ENCODE measurements at places on chromosomes 5 and 9. TPM values are rescaled to one million over a fixed set of nuclear protein-coding genes. Genes with fewer than 3 reads are reported as not detected.

IFNK gene
- not detected for total RNA-seq

DNA sequence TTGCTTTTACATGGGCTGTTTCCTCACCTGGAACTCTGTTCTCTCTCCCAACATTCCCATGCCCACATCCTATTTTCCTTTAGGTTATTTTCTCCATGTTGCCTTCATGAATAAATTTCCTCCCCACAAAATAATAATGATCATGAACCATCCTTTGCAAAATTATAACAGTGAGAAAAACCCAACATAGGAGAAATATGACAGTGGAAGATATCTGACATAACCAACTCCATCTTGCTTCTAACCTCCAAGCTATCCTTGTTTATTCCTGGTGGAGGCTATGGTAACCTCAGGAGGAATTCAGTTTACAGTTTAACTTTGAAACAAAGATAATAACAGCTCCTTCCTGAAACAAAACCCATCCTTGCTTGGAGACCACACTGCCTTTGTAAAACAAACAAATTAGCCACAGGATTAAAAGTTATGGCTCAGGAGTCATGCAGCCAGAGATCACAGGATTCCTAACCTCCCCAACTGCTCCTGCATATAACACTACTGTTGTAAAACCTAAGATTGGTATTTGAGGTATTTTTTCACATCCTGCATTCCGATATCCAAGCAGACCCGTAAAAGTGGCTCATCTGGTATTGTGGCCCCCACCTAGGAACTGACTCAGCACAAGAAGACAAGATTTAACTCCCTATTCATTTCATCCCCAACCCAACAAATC, 212.4 kb downstream of the TRIM32 start:
- H3K4me1 ChIP-seq: no peaks in the 10 kb centered on the region
- no peak for DNase-seq
- no peaks in the 10 kb centered on the region for H3K36me3 ChIP-seq

- H3K36me3 ChIP-seq: no peaks in the 10 kb centered on the region
- DNase-seq: no peak
- H3K27me3 ChIP-seq: no peaks in the 10 kb centered on the region
- H3K4me1 ChIP-seq: no peaks in the 10 kb centered on the region
- no peak overlapping the region for H3K4me3 ChIP-seq
- no peak overlapping the region for H3K27ac ChIP-seq
Measured at GRCh38 chr5:35799753-35800152, 56.9 kb upstream of the IL7R start.

GRCh38 chr5:89473196-89473595, 590.2 kb upstream of the MEF2C start:
- no peaks in the 10 kb centered on the region for H3K27me3 ChIP-seq
- H3K4me1 ChIP-seq: no peaks in the 10 kb centered on the region
- H3K27ac ChIP-seq: no peak overlapping the region
- no peaks in the 10 kb centered on the region for H3K36me3 ChIP-seq
- DNase-seq: no peak
- no peak overlapping the region for H3K4me3 ChIP-seq

DNA sequence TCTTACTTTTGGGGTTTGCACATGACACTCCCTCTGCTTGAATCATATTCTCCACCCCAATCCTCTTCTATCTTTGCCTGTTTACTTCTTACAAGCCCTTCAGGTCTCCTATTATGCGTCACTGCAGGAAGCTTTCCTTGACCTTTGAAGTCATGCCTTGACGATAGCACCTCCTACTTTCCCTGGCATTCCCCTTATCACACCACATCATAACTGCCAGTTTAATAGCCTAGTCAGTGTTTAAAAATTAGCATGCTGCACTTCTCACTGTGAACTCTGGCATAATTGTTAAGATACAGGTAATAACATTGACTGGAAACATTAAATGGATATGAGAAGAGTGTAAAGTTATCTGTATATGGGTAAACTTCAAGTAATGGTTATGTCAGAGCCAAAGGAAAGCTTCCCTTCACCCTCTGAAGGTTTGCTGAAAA, 37.1 kb upstream of the CEP120 start:
- DNase-seq: no peak
- no peak overlapping the region for H3K4me3 ChIP-seq
- no peak overlapping the region for H3K27ac ChIP-seq
- H3K36me3 ChIP-seq: no peaks in the 10 kb centered on the region
- H3K4me1 ChIP-seq: no peaks in the 10 kb centered on the region

DNA sequence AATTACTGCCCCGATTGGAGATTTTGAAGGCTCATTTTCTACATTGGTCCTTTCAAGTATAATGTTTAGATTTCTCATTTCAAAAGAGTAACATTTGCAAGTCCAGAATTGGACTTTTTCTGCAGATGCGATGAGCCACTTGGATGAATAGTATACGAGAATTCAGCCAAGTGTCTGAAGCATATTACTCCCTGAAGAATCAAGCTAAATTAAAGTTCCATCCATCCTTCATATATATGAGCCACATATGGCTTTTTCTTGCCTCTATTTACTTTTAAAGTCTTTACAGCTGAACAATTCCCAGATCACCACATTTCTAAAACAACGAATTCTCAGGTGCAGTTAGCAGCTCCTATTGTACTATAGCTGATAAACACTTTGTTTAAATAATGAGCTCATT, 288.7 kb downstream of the CEMIP2 start:
- H3K4me3 ChIP-seq: no peak overlapping the region
- no peaks in the 10 kb centered on the region for H3K4me1 ChIP-seq
- no peak overlapping the region for H3K27ac ChIP-seq
- no peaks in the 10 kb centered on the region for H3K36me3 ChIP-seq

DNA sequence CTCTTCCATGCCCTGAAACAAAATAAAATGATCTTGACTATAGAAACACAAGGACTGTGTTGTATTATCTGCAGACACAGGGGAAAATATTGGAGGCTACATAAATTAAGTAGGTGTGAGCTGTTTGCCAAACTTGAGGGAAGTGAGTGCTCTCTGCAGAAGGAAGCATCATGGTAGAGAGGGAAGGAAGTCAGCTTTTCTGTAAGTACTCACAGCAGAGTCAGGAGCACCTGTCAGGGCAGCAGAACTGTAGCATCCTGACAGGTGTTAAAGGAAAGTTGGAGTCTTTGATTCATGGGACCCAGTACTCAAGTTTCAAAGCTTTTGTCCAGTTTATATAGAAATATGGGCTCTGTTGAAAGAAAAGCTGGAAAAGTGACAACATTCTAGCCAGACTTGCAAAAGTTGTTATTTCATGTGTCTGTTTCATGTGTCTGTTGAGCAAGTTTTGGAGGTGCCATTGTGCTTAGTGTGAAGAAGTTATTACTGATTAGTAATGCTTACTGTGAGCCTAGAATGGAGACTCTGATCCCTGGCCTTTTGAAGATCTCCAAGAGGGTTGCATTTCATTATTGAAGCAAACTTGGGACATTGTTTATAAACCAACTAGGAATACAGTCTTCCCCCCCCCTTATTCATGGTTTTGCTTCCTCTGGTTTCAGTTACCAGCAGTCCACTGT, 194.7 kb downstream of the SPATA31D1 start:
- H3K4me3 ChIP-seq: no peak overlapping the region
- no peaks in the 10 kb centered on the region for H3K36me3 ChIP-seq
- no peaks in the 10 kb centered on the region for H3K4me1 ChIP-seq
- no peak for DNase-seq

GRCh38 chr5:180829726-180830125, 27.1 kb upstream of the MGAT1 start:
- H3K27ac ChIP-seq: peak overlapping the region; percentile 94
- no peaks in the 10 kb centered on the region for H3K27me3 ChIP-seq
- H3K4me3 ChIP-seq: no peak overlapping the region
- no peaks in the 10 kb centered on the region for H3K4me1 ChIP-seq

All from uterus (tissue), 4 donors.